H4 (cell line): ENCODE measurements at places on chromosomes 1 and 21. TPM values are rescaled to one million over a fixed set of nuclear protein-coding genes. Genes with fewer than 3 reads are reported as not detected.

Gene POU3F1
- not detected in 2 replicates for total RNA-seq

DNA sequence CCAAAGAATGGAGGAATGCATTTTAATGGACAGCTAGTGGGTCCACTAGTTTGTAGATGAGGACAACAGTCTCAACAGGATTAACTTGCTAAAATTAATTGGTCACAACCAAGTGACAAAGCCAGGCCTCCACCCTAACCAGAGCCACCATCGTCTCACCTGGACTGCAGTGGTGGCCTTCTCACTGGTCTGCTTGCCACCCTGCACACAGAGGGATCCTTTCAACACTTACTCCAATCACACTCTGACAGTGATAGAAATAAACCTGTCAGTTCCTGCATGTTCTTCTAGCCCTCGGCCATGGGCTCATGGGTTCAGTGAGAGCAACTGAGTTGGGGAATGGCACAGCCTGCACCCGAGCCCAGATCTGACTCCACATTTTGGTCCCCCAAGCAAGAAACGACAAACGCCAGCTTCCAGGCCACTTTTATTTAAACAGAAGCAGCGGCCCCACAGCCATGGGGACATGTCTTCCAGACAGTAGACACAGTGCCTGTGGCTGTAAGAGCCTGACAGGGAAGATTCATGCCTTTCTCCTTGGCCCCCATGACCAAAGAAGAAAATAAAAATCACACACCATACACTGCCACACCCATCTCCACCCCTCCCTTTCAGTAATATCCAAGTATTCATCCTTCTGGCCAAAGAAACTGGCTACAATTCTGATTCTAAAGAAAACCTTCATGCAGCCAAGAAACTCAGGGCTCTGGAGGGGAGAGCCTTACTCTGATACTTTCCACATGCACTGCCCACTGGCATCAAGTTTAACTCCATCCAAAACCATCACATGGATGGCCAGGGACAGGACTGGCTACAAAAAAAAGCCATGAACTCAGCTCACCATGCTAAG is 37.6 kb downstream of the DHCR24 start:
- no peak for DNase-seq

DNA sequence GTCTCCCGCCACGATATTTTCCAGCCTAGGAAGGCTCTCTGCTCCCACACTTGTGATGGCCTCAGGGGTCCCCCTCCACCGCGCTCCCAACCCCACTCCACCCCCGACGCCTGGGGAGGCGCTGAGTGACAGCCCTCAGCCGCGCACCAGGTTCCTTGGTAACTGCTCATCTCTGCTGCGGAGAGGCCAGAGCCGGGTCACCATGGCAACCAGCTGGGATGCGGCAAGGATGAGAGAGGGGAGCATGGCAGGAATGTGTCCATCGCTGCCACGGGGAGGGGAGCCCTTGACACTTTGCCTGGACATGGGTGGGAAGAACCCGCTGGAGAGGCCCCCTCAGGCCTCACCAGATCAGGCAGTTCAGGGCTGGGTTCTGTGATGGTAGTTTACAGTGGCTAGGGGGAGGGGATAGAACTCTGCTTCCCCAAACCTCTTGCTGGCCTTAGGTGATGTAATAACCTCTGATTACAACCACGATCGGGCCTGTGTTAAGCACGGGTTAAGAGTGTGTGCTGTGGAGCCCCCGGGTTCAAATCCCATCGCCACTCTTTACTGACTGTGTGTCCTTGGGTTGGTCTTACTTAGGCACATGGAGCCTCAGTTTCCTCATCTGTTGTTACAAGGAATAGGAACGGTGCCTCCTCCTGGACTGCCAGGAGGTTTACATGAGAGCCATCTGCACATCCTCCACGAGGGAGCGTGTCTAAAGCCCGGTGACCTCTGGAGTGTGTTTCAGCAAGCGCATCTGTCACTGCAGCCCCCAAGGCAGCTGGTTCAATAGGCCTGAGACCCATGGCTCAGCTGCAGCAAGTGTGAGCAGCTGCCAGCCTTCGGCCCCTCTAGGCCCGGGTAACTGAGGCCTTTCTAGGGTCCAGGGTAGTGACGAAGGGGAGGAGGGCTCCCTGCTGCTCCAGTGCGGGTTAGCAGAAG is 6.3 kb downstream of the KIF17 start:
- no peak for DNase-seq

- DNase-seq: no peak
Observed at GRCh38 chr1:92310185-92310597, 11.3 kb downstream of the RPAP2 start.

GRCh38 chr21:45947716-45948255 is 33.8 kb upstream of the COL6A1 start:
- no peak for DNase-seq

DNA sequence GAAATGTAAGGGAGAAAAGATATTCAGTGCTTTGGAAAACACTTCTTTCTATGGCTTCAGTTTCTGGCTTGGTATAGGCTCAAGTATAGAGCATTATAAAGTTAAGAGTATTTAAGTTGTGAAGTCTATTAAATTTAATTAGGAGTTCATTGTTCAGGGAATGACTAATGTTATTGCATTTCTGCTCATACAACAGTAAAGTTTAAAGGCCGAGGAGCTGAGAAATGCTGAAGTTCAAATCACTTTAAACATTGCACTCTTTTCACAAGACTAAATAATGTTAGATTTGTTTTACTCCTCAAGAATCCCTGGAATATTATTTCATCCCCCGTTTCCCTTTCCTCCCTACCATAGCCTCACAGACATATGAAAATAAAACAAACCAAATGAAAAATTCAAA is 30.1 kb downstream of the RGS5 start:
- no peak for DNase-seq

DNA sequence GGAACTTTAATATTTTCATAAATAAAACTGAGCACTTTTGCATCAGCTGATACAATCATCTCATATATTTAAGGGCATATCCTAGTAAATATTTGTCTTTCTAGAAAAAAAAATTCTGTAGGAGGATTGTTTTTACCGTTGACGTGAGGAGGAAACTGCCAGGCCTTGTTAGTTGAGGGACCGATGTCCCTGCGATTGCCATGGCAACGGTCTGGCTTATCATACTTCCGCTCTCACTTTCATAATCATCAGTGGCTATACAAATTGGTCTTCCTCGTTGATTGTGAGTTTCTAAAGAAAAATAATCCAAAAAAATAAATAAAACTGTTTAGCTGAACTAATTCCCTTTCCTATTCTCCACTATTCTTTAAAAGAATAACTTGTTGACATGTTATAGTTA is 69.3 kb upstream of the ANGPTL3 start:
- DNase-seq: no peak

Gene PAPPA2
- total RNA-seq: 2.0 and 2.1 TPM in 2 replicates

Gene PGLYRP3
- total RNA-seq: not detected in 2 replicates

DNA sequence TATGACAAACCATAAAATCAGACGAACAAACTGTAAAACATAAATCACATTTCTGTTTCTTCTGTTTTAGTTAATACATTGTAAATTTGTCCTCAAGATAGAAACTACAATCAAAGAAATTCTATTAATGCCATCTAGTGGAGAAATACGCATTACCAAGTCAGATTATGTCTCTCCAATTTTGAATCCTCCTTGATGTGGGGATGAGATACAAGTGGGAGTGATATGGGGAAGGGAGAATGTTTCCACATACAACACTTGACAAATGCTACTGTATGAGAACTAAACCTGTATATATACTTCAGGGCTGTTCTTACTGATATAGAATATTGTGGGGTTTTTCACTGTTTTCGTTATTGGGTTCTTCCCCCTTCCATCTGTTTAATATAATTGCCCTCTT is 2.6 kb downstream of the HFM1 start:
- DNase-seq: peak; percentile 2

- no peak for DNase-seq
Observed at GRCh38 chr1:89425056-89425455, 61.2 kb downstream of the GBP6 start.

Gene ANKRD35
- total RNA-seq: not detected in 2 replicates

Gene NEK2
- 37.0 and 53.1 TPM in 2 replicates for total RNA-seq

- DNase-seq: no peak
Observed at GRCh38 chr1:94884507-94884906, 42.4 kb downstream of the CNN3 start.

Gene TEDDM1
- not detected in 2 replicates for total RNA-seq

GRCh38 chr1:27724961-27725373 is 794 bp upstream of the FAM76A start:
- no peak for DNase-seq

Gene TAS1R3
- not detected in 2 replicates for total RNA-seq

Gene ANKRD65
- not detected in 2 replicates for total RNA-seq

DNA sequence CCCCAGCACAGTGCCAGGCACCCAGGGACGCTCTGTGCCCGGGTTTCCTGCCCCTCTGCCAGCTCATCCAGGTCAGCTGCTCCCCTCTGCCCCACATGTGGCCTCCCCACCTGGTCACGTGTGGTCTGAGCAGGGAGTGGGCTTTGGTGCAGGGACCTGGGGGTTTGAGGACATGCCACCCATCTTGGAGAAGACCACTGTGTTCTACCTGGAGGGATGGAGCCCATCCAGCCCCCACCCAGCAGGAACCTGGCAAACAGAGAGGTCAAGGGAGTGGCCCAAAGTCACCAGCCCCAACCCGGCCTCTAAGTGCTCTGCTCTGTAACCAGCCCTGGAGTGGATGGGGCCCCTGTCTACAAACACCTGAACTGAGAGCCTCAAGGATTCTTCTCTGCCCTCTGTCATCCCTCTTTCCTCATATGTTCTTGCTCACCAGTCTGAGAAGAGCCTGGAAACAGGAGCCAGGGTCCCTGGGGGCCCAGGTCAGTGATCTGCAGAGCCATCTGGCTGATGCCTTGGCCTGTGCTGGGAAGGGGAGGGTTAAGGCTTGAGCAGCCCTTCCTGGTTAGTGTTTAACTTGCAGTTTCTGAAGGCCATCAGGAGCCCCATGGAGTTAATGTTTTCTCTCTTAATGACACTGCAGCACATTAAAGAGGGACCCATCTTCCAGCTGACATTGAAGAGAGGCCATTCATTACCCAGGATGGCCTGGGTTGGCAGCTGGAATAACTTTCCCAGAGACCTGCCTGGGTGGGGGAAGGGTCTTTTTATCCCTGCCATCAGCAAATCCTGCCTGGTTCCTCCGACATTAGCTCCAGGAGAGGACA is 235.4 kb downstream of the PTPRU start:
- DNase-seq: no peak

GRCh38 chr1:27522432-27523336 is 32.7 kb upstream of the WASF2 start:
- no peak for DNase-seq

DNA sequence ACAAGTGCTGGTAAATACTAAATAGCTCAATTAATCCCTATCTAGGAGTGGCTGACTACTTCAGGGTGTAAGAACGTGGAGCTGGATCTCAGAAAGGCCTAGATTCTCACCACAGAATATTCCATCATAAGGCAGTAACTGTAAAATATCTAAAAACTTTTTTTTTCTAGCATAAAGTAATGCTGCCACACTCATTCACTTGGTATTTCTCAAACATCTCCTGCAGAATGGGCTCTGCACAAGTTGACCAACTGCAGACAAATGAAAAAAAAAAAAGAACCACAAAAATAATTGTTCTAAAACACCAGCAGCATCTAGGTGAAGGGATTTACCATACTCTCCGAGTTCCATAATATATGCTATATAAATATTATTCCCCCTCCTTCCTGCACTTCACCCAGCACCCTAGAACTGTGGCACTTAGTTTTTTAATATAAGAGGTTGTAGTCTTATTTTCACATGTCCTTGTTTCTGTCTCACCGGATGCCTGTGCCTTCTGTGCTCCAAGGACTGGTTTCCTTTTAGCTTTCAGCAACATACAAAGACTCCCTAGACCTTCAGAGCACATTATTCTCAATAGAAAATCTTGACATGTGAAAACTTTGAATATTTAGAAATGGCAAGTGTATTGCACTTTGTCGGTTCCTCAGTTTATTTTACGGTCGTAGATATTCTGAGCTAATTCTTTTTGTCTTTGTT is 8.9 kb downstream of the VSIG8 start:
- no peak for DNase-seq

- peak; percentile 53 for DNase-seq
Observed at GRCh38 chr1:209720326-209720725, 15.7 kb downstream of the HSD11B1 start.

Gene KCNQ4
- not detected in 2 replicates for total RNA-seq

Gene TOR1AIP1
- total RNA-seq: 28.4 and 38.6 TPM in 2 replicates

- DNase-seq: no peak
Observed at GRCh38 chr1:2210084-2210653, 15.6 kb upstream of the FAAP20 start.

Gene OR2L13
- 0.12 TPM in 1 of 2 replicates, not detected in the other for total RNA-seq

- no peak for DNase-seq
Observed at GRCh38 chr1:33045814-33046213, 9.1 kb upstream of the AK2 start.

Gene OR2L3
- total RNA-seq: not detected in 2 replicates

Gene TIMM17A
- 132 and 143 TPM in 2 replicates for total RNA-seq

GRCh38 chr1:117049857-117050256 is 10.3 kb upstream of the TTF2 start:
- no peak for DNase-seq

DNA sequence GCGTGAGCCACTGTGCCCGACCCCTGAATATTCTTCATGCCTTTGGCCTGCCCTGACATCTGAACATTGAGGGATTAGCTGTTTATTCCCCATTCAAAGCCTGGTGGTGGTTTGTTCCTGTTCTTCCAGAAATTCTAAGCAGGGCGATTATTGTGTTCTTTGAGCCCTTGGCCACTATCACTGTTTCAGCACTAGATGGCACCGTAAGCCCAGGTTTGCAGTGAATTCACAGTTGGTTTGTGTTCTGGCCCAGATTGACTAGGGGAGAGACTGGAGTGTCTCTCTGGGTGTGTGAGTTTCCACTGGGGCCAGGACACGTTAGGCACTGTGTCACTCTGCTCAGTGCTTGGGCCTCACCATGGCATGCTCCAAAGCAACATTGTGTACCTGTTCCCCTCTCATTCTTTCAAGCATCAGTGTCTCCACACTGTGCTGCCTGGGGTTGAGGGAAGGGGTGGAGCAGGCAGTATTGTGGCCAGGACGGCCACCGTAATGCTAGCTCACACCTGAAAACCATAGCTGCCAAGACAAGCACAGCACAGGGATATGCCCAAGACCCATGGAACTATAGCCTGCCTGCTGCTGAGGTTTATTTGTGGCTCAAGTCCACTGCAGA is 52.7 kb downstream of the PKN2 start:
- DNase-seq: peak; percentile 9

Gene PRRX1
- total RNA-seq: 0.10 TPM in 1 of 2 replicates, not detected in the other

DNA sequence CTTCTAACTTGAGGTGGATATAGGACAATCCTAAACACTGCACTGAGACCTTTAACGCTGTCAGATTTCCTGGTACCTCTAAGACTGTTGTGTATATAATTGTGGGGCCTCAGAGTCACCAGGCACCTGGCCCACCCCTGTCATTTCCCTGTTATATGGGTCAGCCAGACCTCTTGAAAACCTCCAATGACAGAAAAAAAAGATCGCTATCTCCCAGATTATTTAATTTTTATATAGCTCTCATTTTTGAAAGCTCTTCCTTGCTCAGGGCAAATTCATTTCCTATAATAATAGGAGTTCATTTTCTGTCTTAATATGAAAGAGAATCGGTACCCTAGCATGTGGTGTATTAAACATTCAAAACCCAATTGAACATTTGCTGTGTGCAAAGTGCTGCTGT is 56.7 kb downstream of the ZP4 start:
- DNase-seq: no peak

GRCh38 chr1:156492591-156493080 is 7.9 kb downstream of the MEF2D start:
- no peak for DNase-seq

Gene TSPEAR
- 0.08 TPM in 1 of 2 replicates, not detected in the other for total RNA-seq
